Cardiac muscle cell (in vitro differentiated cells and primary cell): ENCODE measurements at places on chromosomes 5 and 9. TPM values are rescaled to one million over a fixed set of nuclear protein-coding genes. Genes with fewer than 3 reads are reported as not detected.

DNA sequence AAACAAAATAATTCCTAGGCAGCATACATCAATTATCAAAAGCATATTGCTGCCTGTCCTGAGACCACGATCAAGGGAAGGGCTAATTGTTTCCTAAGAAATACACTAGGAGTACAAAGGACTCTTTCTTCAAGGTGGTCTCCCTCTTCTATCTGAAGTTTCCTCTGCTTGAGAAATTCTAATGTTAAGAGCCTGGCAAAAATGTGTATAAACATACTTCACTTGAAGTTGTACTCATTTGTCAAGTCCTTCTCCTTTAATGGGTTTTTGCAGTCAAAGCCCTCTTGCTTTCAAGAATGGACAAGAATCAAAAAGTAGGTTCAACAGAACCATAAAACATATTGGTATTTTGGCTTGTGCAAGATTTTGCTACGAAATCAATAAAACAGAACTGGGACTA, 31.1 kb downstream of the UBTD2 start:
- no peak for DNase-seq

DNA sequence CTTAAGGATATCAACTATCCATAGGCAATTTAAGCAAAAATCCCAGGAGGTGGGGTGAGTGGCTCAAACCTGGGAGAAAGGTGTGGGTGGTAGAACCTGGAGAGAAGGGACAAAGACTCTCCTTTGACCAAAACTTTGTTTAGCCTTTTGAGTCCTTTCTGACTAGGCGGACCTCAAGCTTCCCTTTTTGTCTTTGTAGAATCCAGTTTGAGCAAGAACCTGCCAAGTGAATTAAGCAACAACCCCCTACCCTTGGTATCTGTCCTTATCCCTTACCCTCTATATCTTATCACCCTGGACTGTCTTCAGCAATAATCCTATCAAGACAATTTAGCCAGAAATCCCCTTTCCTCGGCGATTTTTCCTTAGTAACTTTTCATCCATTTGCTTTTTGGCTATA, 53.5 kb upstream of the SLC28A3 start:
- DNase-seq: no peak

- DNase-seq: no peak
Observed at GRCh38 chr5:143488381-143488780, 84.9 kb upstream of the NR3C1 start.

TRPM6 gene
- polyA plus RNA-seq: 0.61 TPM in 1 of 2 replicates, not detected in the other

PCDHA1 gene
- polyA plus RNA-seq: 0.29 and 0.69 TPM in 2 replicates
